Esophagus squamous epithelium (tissue), 5 donors: ENCODE measurements at places on chromosomes 16 and 17.

- no peaks in the 10 kb centered on the region for H3K27me3 ChIP-seq
- H3K27ac ChIP-seq = no peak overlapping the region
- H3K4me1 ChIP-seq = no peaks in the 10 kb centered on the region
- DNase-seq = no peak
These were observed 22.5 kb upstream of the LRRC37A3 start for GRCh38 chr17:64941761-64942160.

- H3K4me1 ChIP-seq = peaks cover 3% of the 10 kb centered on the region
- no peak overlapping the region for H3K4me3 ChIP-seq
- H3K36me3 ChIP-seq = no peaks in the 10 kb centered on the region
These were observed 12.5 kb upstream of the SRSF1 start for GRCh38 chr17:58019521-58019920.

DNA sequence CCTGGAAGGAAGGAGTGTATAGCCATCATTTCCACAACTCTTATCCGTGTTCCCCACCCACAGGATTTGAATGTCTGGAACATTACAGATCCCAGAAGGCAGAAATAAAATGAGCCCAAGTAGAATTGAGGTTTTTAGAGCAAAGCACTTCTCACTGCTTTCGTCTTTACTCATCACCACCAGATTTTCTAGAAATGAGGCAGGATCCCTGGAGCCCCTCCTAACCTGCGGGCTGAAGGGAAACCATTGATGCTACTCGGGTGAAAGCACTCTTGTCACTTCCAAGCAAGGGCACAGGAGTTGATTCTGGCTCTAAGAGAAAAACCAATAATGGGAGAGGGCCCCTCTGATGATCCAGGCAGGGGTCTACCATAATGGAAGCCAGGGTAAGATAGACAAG lies 2.8 kb upstream of the ALDOC start:
- DNase-seq = no peak
- no peak overlapping the region for H3K4me3 ChIP-seq
- peaks cover 8% of the 10 kb centered on the region for H3K36me3 ChIP-seq
- H3K4me1 ChIP-seq = peaks cover 6% of the 10 kb centered on the region

- no peak overlapping the region for H3K27ac ChIP-seq
- peaks cover 42% of the 10 kb centered on the region for H3K36me3 ChIP-seq
- H3K4me3 ChIP-seq = no peak overlapping the region
These were observed 6.4 kb downstream of the CIAO3 start for GRCh38 chr16:734208-734980.

- no peak overlapping the region for H3K4me3 ChIP-seq
- no peak overlapping the region for H3K27ac ChIP-seq
- no peak for DNase-seq
- no peaks in the 10 kb centered on the region for H3K4me1 ChIP-seq
These were observed 152.6 kb upstream of the CACNG5 start for GRCh38 chr17:66682283-66682682.

DNA sequence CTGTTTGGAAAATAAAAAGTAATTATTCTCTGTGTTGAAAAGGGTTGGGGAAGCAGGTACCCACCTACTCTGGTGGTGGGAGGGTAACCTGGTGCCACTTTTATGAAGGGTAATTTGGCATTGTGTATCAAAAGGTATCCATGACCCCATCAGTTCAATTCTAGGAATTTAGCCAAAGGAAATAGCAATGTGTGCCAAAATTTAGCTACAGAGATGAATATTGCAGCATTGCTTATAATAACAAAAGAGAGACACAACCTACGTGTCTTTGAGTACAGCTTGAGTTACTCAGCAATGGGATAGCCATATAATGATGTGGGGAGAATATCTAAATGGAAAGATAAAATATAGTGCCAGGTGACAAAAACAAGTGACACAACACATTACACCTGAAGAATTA lies 170.7 kb downstream of the NTN1 start:
- H3K4me3 ChIP-seq = no peak overlapping the region
- H3K27ac ChIP-seq = peak overlapping the region; percentile 1
- H3K27me3 ChIP-seq = no peaks in the 10 kb centered on the region
- peaks cover 11% of the 10 kb centered on the region for H3K4me1 ChIP-seq
- H3K36me3 ChIP-seq = no peaks in the 10 kb centered on the region

DNA sequence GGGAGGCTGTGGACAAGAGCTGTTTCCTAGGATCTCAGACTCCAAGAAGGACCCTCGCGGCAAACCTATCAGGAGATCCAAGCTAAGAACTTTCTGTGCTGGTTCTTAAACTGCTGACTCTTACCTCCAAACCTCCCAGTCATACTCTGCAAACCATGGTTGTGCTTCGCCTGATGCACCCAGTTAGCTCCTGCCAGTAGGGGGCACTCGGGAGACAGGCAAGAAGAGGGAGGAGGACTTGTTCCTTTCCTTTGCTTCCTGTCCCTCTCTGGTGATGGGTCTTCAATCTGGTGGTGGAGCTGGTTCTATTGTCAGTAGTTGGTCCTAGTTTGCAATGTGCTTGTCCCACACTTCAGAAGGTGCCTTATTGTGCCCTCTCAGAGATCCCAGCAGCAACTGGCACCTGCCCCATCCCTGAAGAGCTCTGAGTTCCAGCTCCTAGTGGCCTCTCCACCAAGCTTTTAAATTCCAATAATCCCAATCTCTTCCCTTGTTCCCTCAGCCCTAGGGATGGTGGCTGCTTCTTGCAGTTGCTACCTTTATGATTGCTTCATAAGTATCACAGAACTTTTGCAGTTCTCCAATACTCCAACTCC lies 113.5 kb upstream of the RPL38 start:
- H3K36me3 ChIP-seq = no peaks in the 10 kb centered on the region
- H3K4me1 ChIP-seq = no peaks in the 10 kb centered on the region
- no peak overlapping the region for H3K27ac ChIP-seq
- no peak for DNase-seq
- no peak overlapping the region for H3K4me3 ChIP-seq

- no peak for DNase-seq
- H3K27me3 ChIP-seq = no peaks in the 10 kb centered on the region
- H3K4me1 ChIP-seq = peaks cover 48% of the 10 kb centered on the region
These were observed 45.3 kb downstream of the REXO5 start for GRCh38 chr16:20851601-20852000.

DNA sequence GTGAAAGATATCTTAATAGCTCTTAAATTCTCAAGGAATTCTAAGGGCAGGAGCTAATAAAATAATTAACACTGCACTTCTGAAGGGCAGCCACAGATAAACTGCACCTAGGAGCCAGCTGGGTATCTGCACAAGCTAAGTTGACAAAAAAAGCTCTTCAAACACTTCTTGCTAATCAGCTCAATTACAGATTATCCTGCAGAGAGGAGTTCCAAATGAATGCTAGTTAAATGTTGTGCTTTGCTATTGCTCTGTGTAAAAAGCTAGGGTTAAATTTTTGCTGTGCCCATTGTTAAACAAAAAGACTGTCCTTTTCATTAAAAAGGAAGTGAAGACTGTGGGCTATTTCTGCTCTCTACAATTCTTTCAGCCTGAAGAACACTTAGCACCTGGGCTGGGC lies 158.5 kb upstream of the SHISA6 start:
- DNase-seq = no peak
- no peaks in the 10 kb centered on the region for H3K27me3 ChIP-seq
- H3K4me1 ChIP-seq = no peaks in the 10 kb centered on the region
- H3K27ac ChIP-seq = no peak overlapping the region

DNA sequence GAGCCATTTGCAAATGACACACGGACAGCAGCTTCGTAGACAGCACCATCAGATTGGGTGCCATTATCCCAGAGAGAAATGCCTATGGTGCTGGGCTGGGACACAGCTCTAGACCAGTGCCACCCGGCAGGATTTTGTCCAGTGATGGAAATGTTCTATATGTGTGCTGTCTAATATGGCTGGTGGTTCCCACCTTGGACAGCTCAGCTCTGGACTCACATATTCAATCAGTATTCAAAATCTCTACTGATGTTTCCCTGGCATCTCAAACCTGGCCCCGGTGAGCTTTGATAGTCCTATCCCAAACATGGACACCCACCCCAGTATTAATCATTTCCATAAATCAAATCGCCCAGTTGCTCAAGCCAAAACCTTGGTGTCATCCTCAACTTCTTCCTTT lies 23.0 kb downstream of the FA2H start:
- H3K27ac ChIP-seq = no peak overlapping the region
- no peaks in the 10 kb centered on the region for H3K27me3 ChIP-seq

DNA sequence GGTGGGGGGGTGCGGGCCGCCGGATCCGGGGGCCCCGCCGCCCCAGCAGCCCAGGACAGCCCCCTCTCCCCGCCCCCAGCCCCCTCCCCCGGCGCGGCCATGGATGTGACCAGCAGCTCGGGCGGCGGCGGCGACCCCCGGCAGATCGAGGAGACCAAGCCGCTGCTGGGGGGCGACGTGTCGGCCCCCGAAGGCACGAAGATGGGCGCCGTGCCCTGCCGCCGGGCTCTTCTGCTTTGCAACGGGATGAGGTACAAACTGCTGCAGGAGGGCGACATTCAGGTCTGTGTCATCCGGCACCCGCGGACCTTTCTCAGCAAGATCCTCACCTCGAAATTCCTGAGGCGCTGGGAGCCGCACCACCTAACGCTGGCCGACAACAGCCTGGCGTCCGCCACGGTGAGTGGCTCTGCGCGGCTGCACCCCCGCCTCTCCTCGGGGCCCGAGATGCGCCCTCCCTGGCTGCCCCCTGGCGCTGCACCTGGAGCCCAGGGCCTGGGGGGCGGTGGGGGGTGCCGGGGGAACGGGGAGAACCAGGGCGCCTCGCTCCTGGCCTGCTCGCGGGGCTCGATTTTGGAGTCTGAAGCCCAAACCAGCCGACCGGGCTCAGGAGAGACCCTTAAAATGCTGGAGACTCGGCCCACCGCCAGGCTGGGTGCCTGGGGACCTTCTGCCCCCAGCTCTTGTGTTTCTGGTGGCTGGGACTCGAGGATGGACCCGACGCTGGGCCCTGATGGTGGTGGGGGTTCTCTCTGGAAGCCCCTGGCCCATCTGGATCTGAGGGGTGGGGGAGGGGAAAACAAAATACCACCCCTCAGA lies 744 bp downstream of the CMIP start:
- H3K36me3 ChIP-seq = no peaks in the 10 kb centered on the region
- peak overlapping the region; percentile 93 for H3K27ac ChIP-seq
- H3K4me1 ChIP-seq = peaks cover 53% of the 10 kb centered on the region
- no peak for DNase-seq

DNA sequence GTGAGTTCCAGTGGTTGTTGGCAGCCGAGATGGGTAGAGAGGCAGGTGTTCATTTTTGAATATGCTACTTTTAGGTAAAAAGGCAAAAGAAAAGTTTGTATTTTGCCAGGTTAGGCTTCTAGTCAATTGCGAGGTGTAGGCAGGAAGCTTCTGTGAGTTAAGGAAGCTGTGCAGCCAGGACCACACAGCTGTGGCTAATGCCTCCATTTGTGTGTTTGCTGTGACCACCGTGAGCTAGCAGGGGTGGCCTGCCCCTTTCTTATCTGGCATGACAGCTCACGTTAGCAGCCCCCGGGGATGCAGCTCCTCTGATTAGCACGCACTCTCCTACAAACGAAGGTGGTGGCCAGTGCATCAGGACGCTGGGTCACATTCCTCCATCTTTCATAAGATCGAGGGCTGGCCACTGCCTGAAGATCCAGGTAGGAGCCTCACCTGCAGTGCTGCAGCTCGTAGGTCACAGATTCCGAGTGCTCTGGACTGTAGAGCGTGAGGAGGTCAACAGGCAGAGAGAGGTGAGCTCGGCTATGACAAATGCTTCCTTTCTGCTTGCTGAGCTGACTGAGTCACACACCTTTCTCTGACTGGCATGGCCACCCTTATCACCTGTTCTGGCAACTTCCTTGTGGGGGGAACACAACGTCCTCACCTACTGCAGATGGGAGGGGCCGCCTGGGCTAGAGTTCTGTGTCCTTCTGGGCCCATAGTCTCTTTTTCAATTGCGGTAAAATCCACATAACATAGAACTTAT lies 244.4 kb downstream of the HS3ST3B1 start:
- H3K27ac ChIP-seq = no peak overlapping the region
- H3K4me3 ChIP-seq = no peak overlapping the region
- no peaks in the 10 kb centered on the region for H3K27me3 ChIP-seq
- H3K4me1 ChIP-seq = no peaks in the 10 kb centered on the region
- no peak for DNase-seq
